ENCODE measurements at places on chromosomes 6 and 20.

GRCh38 chr20:23311947-23312506, 38.6 kb upstream of the NXT1 start:
- no peak overlapping the region for H3K4me3 ChIP-seq
- H3K27ac ChIP-seq = no peak overlapping the region
- no peaks in the 10 kb centered on the region for H3K4me1 ChIP-seq
- no peaks in the 10 kb centered on the region for H3K36me3 ChIP-seq

- H3K4me3 ChIP-seq = no peak overlapping the region
- H3K36me3 ChIP-seq = no peaks in the 10 kb centered on the region
- no peak for DNase-seq
- no peaks in the 10 kb centered on the region for H3K27me3 ChIP-seq
- H3K27ac ChIP-seq = no peak overlapping the region
These were observed 912.1 kb downstream of the PHF3 start for GRCh38 chr6:64547594-64548268.

- H3K4me1 ChIP-seq = no peaks in the 10 kb centered on the region
- H3K27ac ChIP-seq = no peak overlapping the region
- no peaks in the 10 kb centered on the region for H3K27me3 ChIP-seq
- no peaks in the 10 kb centered on the region for H3K36me3 ChIP-seq
These were observed 109.3 kb downstream of the IBTK start for GRCh38 chr6:82138075-82138791.

GRCh38 chr20:55893031-55893430, 112.3 kb downstream of the CBLN4 start:
- no peak for DNase-seq
- no peaks in the 10 kb centered on the region for H3K4me1 ChIP-seq
- H3K4me3 ChIP-seq = no peak overlapping the region
- no peak overlapping the region for H3K27ac ChIP-seq
- H3K27me3 ChIP-seq = no peaks in the 10 kb centered on the region
- no peaks in the 10 kb centered on the region for H3K36me3 ChIP-seq

DNA sequence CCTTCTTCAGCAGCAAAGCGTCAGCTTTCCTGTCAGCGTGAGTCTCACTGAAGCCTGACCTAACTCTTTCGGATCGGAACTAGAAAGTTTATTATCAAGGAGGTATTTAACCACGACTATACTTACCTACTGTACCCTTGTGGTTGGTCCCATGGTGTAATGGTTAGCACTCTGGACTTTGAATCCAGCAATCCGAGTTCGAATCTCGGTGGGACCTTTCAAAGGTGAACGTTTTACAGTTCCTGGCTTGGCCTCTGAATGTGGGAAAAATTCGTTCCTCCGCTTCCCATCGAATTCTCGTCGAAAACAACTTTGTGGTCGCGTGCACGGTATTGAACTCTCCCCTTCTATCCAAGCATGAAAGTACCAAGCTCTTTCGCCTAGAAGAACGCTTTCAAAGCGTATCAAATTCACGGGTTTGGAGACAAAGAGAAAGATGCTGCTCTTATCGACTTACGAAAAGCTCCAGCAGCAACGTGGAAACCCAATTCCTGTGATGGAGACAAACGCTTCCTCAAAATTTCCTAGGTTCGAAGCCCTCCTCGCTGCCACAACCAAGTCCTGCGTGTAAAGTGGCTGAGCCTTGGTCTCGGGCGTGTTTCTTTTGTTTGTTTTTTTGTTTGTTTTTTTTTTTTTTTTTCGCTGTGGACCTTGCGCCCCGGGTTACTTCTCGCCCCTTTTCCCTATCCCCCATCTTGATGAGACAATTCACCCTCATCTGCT, 63.7 kb downstream of the GPX5 start:
- no peak overlapping the region for H3K4me3 ChIP-seq
- DNase-seq = peak; percentile 41
- no peaks in the 10 kb centered on the region for H3K36me3 ChIP-seq
- peaks cover 14% of the 10 kb centered on the region for H3K4me1 ChIP-seq

DNA sequence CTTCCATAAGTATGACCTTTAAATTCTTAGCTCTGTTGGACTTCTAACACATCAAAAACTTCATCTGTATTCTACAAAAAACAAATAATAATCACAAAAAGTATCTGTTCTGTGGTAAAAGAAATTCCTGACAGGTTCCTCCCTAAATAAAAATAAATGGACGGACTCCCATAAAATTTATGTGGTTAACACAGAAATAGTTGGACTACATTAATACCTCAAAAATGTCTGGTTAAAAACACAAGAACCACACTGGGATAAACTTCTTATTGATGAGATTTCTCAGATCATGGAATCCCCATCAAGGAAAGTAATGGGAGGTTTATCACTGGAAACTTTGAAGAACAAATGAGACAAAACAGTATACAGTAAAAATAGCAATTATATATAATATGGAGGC, 172.4 kb downstream of the MOXD1 start:
- no peak overlapping the region for H3K4me3 ChIP-seq
- H3K4me1 ChIP-seq = no peaks in the 10 kb centered on the region
- H3K36me3 ChIP-seq = no peaks in the 10 kb centered on the region
- no peak overlapping the region for H3K27ac ChIP-seq

DNA sequence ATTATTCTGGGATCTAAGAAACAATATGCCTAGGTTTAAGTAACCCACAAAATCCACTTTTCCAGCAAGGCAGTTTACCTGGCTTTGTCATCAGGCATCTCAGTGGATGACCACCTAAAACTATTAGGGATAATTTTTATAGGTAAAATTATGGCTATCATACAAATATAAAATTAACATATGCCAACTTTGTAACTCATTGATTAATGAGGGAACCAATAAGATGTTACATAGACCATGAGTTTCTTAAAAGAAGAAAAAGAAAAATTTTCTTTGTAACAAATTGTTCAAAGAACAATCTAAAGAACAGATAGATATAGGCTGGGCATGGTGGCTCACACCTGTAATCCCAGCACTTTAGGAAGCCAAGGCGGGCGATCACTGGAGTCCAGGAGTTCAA, 49.7 kb upstream of the FILIP1 start:
- DNase-seq = no peak
- H3K27ac ChIP-seq = no peak overlapping the region
- no peaks in the 10 kb centered on the region for H3K36me3 ChIP-seq
- H3K27me3 ChIP-seq = no peaks in the 10 kb centered on the region
- no peak overlapping the region for H3K4me3 ChIP-seq
- H3K4me1 ChIP-seq = no peaks in the 10 kb centered on the region

GRCh38 chr6:78117966-78118365, 465.1 kb downstream of the MEI4 start:
- no peaks in the 10 kb centered on the region for H3K36me3 ChIP-seq
- no peaks in the 10 kb centered on the region for H3K27me3 ChIP-seq
- no peak overlapping the region for H3K4me3 ChIP-seq
- DNase-seq = no peak
- no peak overlapping the region for H3K27ac ChIP-seq

Measured in liver (tissue), 10 donors.